ENCODE measurements at places on chromosomes 12 and 14.

DNA sequence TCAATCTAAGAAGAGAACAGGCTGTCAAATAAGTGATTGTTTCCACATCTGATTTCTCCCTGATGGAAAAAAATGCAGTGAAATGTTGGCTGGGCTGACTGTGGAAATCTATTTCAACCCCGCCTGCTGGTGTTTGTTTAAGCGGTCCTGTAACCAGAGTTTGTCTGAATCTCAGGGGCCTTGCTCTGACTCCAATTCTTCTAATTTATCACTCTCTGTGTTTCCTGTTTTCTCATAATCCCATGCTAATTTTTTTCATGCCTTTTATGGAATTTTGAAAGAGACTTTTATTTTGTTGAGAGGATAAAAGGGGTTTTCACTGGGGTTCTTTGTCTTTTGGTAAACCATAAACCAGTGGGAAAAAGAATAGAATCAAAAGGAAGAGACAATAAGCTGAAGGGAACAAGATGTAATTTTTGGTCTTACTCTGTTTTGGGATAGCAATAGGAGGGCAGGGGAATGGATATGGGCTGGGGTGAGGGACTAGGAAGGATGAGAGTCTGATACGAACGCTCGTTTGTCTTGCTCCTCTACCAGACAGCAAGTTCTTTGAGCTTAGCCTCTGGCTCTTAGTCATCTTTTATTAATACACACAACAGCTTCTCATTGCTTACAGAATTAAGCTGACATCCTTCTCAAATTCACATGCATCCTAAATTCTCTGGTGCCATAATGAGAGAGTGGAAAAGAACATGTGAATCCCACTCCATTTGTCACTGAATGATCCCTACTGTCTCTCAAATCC, 8.0 kb upstream of the MGP start:
- no peak for DNase-seq

GRCh38 chr12:54522243-54522642, 24.7 kb downstream of the NCKAP1L start:
- no peak for DNase-seq

- no peak for DNase-seq
Measured at GRCh38 chr12:7265251-7265650, 38.6 kb upstream of the ACSM4 start.

DNA sequence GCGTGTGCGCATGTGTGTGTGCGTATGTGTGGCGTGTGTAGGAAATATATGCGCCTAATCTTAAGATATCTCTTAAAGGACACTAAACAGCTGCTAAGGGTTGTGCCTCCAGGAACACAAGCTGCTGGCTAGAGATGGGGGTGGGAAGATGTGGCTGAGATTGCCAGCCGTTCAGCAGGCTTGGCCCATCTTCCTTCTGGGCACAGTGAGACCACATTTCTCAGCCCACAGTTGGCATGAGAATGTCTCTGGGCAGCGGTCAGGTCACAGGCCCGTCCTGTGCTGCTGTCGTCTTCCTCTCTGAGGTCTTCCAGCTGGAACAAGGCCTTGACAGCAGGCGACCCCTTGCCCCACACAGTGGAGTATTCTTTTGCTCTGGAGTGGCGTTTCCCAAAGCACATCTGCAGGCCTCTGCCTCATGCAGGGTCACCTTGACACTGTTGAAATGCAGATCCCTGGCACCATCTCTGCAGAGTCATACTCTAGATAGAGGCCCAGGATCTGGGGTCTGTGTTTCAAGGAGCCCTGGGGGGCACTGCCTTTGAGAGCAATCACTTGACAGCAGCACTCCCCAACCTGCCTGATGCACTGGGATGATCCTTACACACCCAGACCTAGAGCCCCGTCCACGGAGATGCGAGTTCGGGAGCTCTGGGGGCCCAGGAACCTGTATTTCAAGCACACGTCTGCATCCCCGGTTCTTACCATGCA, 335.5 kb upstream of the SFSWAP start:
- no peak for DNase-seq

DNA sequence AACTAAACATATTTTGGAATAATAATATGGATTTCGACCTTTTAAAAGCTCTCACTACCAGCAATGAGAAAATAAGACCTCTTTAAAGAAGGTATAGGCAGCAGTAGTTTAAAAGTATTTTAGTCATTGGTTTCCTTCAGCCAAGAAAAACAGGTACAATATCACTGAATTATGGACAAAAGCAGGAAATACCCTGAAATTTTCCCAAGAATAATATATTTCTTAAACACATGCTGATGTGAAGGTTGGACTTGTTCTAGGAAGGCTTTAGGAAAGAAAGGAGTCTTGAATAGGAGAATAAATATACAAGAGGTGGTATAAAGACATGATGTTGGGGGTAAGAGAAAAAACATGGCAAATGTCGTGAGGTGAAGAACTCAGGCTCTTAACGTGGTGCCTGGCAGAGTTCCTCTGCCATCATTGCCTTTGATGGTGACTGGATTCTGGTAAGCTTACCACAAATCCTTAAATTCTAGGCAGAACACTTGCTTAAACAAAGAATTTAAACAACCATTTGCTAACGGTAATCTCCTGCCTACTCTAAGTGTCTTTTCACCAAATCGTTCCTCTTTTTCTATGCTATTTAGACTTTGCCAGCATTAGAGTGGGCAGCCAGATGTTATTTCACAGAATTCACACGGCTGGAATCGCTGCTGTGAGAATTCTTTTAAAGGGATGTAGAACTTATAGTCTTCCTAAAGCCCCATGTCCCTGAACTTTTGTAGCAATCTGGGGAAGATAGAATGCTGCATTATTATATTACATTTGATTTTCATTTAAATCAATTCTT, 11.9 kb upstream of the NUDT4 start:
- no peak for DNase-seq

DNA sequence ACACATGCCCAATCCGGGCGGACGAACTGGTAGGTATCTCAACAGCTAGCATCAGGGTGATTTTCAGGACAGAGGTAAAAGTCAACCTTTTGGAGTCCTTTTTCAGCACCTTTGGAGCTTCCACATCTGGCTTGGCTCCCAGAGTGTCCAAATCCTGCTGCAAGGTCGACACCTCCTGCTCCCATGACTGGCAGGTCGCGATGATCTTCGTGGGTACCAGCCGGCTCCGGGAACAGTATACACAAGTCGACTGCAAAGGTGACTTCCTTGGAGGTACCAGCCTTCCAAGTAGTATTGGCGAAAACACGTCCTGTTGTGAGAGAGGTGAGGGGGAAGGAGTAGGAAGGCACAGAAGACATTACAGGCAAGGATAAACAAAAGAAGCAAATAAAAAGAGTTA, 672.7 kb downstream of the TMEM121 start:
- DNase-seq, result no peak

DNA sequence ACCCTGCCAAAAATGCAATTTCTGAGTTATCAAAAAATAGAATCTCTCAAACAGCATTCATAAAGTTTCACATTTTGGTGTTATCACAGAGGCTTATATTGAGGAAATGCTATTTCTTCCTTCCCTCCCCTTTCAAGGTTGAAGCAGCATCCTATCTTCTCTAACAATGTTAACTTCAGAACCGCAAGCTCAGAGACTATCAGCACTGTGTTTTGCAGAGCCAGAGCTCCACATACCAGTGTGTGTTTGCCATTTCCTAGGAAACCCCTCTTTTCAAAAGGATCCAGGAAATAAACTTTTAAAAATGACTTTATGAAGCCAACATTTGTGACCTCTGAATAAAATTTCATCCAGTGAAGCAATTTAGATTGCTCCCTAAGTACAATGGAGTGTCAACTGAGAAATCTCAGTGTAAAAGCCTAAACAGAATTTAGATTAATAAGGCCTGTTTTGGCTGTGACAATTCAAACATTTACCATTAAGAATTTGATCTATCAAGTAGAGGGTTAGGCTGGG, 332.6 kb downstream of the NOVA1 start:
- DNase-seq, result no peak

GRCh38 chr14:78335531-78335930, 165.4 kb downstream of the NRXN3 start:
- no peak for DNase-seq

DNA sequence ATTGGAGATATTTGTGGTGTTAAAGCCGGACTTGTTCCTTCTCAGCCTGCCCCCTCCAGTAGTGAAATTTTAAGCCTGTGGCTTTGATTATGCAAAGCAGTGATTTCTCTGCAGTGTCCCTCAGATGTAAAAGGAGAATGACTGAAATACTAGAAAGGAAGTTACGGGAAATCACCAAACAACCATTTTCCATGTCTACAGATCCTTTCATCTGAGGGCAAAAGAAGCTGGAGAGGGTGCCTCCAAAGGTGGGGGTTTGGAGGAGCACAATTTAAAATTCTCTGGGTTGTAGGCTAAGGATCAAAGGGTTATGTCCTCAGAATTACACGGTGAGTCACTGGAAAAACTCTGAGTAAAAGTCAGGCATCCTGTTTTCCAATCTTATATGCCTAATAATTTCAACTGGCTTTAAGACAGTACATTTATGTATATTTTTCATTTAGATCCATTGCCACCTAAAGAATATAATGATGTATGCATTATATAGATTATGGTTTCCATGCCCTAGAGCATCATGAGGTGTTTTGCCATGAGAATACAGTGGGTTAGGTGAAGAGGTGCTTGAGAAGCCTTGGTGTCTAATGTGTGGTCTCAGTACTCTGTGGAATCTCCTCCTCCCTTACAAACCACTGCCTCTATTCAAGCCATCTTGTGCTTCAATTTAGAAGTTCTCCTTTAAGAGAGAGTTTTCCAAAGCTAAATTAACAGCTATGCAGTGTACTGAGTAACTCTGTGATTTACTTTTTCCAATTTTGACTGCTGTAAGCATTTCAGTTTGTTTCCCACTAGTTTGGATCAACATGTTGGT, 362.1 kb downstream of the RAD51B start:
- DNase-seq, result no peak

DNA sequence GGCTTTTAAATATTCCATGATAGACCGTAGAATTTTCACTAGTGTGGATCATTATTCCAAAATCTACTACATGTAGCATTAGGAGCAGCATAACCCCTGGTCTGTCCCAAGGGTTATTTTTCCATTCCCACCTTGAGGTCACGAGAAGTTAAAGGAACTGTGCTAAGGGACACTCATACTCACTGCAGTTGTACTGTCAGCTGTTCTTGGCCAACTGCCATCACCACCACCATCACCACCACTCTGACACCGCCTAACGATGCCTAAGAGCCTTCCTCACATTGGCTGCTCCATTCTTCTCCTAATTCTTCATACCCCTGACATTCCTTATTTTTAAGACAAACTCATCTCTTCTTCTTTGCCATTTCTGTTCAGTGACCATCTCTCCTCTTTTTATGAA, 13.4 kb upstream of the PTGDR start:
- no peak for DNase-seq

- no peak for DNase-seq
Measured at GRCh38 chr12:2858334-2858733, 1.5 kb upstream of the TEX52 start.

DNA sequence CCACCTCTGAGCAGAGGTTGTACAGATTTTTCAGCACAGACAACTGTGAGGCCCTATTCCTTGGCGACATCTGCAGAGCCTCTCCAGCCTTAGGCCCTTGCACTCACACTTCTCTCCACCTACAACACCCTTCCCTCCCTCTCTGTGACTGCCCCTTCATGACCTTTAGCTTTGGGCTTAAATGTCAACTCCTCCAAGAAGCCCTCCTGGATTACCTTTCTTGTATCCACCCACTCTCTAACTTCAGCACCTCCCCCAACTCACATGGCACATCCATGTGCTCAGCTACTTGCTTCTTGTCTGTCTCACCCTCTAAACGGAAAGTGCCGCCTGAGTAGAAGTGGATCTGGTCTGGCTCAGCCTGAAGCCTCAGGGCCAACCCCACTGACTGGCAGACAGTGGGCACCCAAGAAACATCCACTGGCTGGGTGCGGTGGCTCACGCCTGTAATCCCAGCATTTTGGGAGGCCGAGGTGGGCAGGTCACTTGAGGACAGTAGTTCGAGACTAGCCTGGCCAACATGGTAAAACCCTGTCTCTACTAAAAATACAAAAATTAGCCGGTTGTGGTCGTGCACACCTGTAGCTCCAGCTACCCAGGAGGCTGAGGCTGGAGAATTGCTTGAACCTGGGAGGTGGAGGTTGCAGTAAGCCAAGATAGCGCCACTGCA, 22.1 kb downstream of the TRPV4 start:
- DNase-seq, result no peak

GRCh38 chr12:93048656-93049055, 119.6 kb upstream of the EEA1 start:
- no peak for DNase-seq

- DNase-seq, result no peak
Measured at GRCh38 chr14:55301437-55302121, 30.4 kb downstream of the FBXO34 start.

GRCh38 chr12:26001530-26001929, 43.0 kb downstream of the RASSF8 start:
- no peak for DNase-seq

- DNase-seq, result no peak
Measured at GRCh38 chr12:114904254-114905003, 220.5 kb upstream of the TBX3 start.

GRCh38 chr14:26917086-26917485, 319.3 kb upstream of the NOVA1 start:
- no peak for DNase-seq

GRCh38 chr14:32818581-32818980, 120.1 kb upstream of the NPAS3 start:
- no peak for DNase-seq

DNA sequence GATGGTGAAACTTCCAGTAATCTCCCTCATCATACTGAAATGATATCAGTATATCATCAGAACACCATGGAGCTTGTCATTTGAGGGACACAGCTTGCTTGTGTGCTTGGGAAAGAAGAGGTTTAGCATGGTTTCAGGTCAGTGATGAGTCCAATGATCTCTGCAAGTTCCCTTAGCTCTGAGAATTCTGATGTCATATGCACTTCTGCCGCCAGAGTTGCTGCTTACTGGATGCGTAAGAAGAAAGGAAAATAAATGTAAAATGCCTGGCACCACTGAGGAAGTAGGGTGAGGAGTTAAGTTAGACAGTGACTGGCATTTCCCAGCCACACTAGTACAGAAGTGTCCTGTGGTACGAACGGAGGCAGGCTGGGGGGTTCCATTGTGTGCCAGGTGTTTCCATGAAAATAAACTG, 22.6 kb downstream of the PRKCH start:
- DNase-seq, result peak; percentile 36

DNA sequence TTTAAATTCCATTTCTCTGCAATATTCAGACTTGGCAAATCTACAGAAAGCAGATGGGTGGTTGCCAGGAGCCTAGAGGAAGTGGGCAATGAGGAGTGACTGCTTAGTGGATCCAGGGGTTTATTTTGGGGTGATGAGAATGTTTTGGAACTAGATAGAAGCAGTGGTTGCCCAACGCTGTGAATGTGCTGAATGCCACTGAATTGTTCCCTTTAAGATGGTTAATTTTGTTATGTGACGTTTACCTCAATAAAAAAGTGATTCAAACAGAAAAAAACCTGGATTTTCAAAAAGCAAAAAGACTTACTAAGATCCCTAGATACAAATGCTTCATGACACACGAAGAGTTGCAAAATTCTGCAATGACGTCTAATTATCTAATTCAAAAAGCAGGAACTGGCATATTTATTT, 34.2 kb downstream of the DAO start:
- DNase-seq, result no peak

GRCh38 chr14:56276108-56276507, 157.9 kb downstream of the PELI2 start:
- no peak for DNase-seq
